ENCODE measurements at places on chromosomes 16 and 17.

DNA sequence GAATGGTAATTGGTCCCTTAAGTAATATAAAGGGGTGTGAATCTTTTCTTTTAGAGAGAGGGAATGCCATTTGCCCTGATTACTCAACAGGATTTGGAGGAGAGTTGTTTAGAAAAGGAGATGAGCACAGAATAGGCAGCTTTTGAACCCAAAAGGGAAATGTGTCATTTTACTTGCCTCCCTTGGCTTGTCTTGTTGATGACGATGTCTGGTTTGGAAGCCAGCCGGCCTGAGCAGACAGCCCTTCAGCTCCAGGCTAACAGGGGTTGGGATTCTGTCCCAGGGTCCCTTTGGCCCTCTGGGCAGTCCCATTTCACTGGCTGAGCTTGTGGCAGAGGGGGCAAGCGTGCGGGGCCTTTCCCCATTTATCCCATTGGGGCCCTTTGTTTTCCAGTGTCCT, 22.3 kb upstream of the PRKAR1A start:
- DNase-seq = no peak

- DNase-seq = no peak
These were observed 53.9 kb upstream of the ACSF3 start for GRCh38 chr16:89039756-89040155.

- DNase-seq = no peak
These were observed 227.8 kb downstream of the ABCC12 start for GRCh38 chr16:47928008-47928407.

- DNase-seq = no peak
These were observed 31.3 kb upstream of the ABCC3 start for GRCh38 chr17:50603340-50603739.

DNA sequence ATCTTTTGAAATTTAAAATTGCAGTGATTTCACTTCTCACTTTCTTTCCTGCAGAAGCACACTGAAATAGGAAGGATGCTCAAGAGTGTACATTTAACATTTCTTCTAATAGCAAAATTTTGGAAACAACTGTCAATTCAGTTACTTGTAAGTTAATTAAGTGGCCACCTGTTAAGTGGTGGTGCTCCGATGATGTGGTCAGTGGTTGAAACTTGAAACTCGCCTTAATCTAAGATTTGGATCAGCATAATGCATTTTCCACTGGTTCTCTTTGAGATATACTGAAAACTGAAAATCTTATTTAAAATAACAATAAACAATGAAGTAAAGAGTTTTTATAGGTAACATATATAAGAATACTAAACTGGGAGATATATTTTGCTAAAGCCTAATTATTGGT, 7.0 kb upstream of the MYH8 start:
- no peak for DNase-seq

- DNase-seq = no peak
These were observed 96.2 kb downstream of the PGS1 start for GRCh38 chr17:78474614-78475146.
